Stimulated activated CD8-positive, alpha-beta memory T cell treated with anti-CD3 and anti-CD28 coated beads, Interleukin-4, amount 100 ng/mL, for 4 hours (primary cell): ENCODE measurements at places on chromosomes 2 and 18.

- DNase-seq, result no peak
Observed at GRCh38 chr2:174840436-174840835, 76.2 kb upstream of the CHRNA1 start.

DNA sequence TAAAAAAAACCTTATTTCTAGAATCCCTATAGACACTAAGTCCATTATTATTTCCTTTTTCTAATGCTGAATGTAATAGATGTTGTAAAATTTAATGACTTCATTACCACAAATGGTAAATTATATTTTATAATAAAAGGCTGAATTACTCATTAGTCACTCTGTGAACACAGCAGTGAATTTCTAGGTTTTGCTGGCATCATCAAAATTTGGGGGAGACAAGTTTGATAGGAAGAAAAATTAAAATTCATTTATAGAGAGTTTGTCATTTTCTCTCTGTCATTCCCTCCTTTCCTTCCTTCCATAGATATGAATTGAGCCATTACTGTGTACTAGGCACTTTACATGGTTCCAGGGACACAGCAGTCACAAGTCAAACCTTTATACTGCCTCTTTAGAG is 340.9 kb downstream of the TRIB2 start:
- no peak for DNase-seq

- DNase-seq, result no peak
Observed at GRCh38 chr2:216877085-216877484, 17.2 kb upstream of the TNP1 start.

DNA sequence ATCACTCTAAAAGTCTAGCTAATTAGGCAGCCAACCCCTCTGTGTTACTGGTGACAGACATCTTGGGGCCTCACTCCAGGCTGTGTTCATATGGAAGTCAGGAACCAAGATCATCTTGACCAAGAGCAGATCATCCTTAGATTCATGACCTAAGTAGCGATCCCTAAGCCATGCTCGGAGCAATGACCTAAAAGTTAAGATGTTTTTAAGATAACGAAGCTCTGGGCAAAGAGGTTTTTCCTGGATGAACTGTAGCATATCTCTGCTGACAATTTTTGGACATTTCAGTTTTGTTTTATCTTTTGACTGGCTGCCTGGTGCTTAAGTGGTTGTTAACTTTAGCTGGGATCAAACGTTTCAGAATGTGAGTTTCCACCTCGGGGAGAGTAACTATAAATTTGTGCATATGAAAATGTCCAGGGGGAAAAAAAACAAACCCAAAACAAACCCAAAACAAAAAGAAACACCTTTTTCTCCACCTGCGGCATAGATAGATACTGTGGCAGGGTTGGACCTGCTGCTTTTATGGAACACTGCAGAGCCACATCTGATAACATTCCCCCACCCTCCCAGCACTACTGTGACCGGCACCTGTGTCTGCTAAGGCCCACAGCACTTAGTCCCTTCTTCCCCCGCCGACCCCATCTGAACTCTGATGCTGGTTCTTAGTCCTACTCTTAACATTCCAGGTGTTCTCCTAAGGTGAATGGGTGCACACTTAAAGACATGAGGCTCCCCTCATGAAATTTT is 45.5 kb downstream of the EPAS1 start:
- DNase-seq, result no peak

DNA sequence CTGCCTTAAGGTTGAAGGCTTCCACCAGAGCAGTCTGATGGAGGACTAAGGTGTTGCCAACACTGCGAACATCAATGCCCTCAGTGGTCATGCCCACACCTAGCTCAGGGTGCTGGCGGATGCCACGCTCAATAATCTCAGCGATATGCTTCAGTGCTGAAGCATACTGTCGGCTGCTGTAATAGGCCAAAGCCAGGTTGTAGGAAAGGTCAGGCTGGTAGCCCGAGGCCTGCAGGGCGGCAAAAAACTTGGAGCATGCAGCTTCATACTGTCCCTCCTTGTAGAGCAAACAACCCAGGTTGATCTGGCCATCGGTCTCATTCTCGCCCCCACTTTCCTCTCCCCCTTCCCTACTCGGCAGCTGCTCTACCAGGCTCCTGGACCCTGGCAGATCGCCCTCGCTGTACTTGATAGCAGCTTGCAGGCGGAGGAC is 159.4 kb downstream of the AGPS start:
- no peak for DNase-seq

- no peak for DNase-seq
Observed at GRCh38 chr18:50560681-50561629, 1.1 kb downstream of the MAPK4 start.

- DNase-seq, result no peak
Observed at GRCh38 chr18:23273443-23273966, 138.2 kb downstream of the CABLES1 start.

GRCh38 chr18:67519592-67519991 is 3.1 kb upstream of the DSEL start:
- DNase-seq, result no peak

- no peak for DNase-seq
Observed at GRCh38 chr2:144471305-144472045, 48.4 kb downstream of the ZEB2 start.

DNA sequence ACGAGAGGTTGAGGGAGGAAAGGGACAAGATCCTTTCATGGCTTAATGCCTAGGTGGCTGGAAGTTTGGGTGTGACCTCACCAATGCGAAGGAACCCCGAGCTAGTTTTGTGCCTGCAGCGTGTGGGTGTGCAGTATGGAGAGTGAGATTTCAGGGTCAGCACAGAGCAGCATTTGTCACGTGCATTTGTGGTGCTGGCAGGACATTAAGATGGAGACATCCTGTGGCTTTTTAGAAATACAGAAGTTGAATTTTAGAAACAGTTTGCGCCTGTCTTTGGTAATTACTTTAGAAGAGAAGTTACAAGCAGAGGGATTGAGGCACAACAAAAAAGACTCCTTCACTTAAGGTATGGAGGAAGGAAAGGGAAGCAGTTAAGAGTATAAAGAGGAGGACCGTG is 258.2 kb upstream of the THUMPD2 start:
- DNase-seq, result no peak

- DNase-seq, result no peak
Observed at GRCh38 chr2:241853651-241854341, 4.9 kb downstream of the PDCD1 start.

GRCh38 chr18:59660786-59661743 is 36.2 kb downstream of the CCBE1 start:
- no peak for DNase-seq

- no peak for DNase-seq
Observed at GRCh38 chr18:58132595-58133261, 88.7 kb downstream of the NEDD4L start.

DNA sequence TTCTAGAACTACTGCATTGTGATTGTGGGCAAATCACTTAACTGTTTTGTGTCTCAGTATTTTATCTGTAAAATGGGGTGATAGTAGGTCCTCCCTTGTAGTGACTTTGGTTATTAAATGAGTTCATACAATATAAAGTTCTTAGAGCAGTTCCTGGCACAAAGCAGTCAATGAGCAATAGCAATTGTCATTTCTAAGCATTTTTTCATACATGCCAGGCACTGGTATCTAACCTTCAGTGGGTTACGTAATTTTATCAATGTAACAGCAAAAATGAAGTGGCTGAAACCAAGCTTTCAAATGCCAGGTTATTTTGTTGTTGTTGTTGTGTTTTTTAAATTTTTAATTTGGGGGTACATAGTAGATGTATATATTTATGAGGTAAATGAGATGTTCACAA is 401.9 kb downstream of the MEIS1 start:
- no peak for DNase-seq

GRCh38 chr2:228318218-228318617 is 136.7 kb upstream of the SPHKAP start:
- no peak for DNase-seq

GRCh38 chr18:79217979-79218604 is 148.9 kb downstream of the ATP9B start:
- DNase-seq, result no peak

DNA sequence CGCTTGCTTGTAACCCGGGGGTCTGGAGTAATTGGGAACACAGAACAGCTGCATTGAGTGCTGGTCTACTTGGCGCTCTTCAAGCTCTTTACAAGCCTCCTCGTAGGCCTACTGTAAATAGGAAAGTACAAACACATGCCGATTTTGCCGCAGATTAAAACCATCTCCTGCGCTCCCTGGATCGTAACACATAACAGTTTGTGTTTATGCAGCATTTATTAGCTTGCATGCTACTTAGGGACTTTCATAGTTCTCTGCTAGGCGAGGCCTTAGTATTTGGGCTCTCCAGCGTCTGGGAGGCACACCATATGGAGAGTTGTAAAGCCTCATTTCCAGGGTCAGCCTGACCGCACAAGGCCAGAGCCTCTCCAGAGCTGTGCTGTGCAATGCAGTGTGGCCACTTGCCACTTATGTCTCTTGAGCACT is 84.0 kb upstream of the HAAO start:
- DNase-seq, result no peak

GRCh38 chr2:28327956-28328922 is 64.4 kb upstream of the FOSL2 start:
- no peak for DNase-seq

DNA sequence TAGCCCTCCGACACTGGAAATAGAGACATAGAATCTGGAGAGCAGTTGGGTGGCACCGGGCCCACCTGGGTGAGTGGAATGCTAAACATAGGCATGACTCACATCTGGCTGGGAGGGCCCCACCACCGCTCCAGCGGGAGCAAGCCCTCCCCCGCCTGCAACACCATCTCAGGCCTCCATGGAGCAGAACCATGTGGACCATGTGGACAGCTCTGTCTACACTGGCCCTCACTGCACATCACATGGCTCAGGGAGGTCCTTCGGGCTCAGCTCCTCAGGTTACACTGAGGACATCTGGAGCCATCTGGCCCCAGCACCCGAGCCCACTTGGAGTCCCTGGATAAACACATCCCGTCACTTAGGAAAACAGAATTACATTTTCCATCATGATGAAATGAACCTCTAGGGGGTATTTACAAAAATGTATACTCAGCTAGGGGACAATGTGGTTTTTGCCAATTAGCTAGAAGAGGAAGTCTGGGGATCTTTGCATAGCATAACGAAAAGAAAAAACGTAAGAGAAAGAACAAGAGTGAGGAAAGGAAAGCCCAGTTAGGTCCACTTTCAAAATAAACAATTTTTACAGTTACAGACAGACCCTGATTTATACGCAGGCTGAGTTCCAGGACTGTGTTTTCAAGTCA is 30.7 kb upstream of the MLPH start:
- DNase-seq, result no peak

DNA sequence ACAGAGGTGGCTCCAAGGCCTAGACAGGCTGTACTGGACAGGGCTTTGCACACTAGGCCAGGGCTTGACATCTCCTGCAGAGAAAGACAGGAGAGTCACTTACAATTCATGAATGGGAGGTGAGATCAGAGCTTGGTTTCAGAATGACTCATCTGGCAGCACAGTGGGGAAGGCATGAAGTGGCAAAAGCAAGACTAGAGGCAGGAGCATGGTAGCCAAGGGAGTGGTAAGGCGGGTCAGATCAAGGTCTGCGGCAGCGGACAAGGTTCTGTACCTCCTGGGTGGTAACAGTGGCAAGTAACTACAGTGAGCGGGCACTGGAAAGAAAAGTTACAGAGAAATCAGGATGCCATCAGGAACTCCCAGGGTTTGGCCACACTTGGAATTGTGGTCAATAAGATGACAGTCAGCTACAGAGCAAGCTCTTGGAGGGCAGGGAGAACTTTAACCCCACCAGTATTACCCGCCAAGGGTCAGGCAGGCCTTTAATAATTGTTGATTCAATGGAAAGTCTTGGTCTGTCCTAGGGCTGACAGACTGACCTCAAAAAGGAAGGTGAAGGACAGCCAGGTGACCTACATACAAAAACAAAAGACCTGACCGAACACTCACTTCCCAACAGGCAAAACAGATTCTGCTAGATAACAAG is 5.7 kb downstream of the MCFD2 start:
- DNase-seq, result no peak

DNA sequence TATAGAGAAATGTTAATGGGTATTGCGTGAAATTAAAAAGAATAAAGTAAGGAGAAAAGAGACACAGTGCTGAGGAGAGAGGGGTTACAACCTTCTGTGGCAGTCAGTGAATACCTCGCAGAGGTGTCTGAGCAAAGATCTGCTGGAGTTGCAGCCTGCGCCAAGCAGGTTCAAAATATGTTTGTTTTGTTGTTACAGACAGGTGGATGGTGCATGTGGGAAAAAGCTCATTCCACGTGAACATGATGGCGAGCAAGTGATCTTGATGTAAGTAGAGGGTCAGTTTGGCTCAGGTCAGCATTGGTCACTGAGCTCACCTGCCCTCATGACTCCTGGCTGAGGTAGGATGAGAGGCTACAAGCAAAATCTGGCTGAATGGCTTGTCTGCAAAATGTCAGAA is 66.2 kb downstream of the SOX11 start:
- no peak for DNase-seq

- no peak for DNase-seq
Observed at GRCh38 chr2:41206004-41206403, 754.1 kb upstream of the SLC8A1 start.

DNA sequence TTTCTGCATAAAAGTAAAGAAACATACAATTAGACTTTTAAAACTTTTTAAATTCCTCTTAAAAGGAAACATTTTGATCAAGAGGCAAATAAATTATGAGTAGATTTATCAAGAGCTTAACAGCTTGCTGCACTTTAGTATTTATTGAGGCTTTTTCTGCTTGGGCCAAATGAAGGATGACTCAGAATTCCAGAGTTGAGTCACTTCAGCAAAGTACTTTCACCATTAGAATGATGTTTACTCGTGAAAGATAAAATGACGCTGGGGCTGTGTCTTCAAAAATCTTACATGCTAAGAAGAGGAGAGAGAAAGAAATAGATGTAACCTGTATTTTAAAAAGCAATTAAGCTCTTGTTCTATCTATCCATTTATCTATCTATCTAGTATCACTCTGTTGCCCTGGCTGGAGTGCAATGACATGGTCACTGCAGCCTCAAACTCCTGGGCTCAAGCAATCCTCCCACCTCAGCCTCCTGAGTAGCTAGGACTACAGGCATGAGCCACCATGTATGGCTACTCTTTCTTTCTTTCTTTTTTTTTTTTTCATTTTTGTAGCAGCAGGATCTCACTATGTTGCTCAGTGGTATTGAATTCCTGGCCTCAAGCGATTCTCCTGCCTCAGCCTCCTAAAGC is 75.3 kb upstream of the RIOK3 start:
- DNase-seq, result no peak

- DNase-seq, result no peak
Observed at GRCh38 chr2:233928594-233929351, 11.6 kb downstream of the TRPM8 start.

GRCh38 chr2:128368437-128369107 is 49.9 kb upstream of the HS6ST1 start:
- no peak for DNase-seq

- DNase-seq, result no peak
Observed at GRCh38 chr2:209864716-209865295, 93.2 kb downstream of the UNC80 start.

DNA sequence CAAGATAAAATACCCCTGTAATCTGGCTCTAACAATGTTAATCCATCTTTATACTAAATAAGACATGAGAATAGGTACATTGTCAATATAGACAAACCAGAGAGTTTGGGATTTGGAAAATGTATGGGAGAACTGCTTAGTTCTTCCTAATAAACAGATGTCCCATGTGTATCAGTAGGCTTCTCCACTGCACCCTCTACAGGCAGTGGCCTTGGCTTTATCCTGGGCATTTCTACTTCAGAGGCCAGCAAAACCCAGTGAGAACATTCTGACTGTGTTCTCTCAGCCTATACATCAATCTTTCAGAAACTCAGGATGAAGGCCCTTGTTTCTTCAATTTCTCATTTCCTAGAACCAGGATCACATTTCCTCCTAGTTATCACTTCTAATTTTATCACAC is 1167.5 kb upstream of the ACVR2A start:
- no peak for DNase-seq
